Stomach (tissue), 19 donors: ENCODE measurements at places on chromosomes 7 and 10. TPM values are rescaled to one million over a fixed set of nuclear protein-coding genes. Genes with fewer than 3 reads are reported as not detected.

GRCh38 chr10:119281581-119282071 lies 74.3 kb downstream of the GRK5 start:
- H3K36me3 ChIP-seq: no peaks in the 10 kb centered on the region
- H3K27ac ChIP-seq: peak overlapping the region; percentile 74
- H3K4me3 ChIP-seq: no peak overlapping the region

DNA sequence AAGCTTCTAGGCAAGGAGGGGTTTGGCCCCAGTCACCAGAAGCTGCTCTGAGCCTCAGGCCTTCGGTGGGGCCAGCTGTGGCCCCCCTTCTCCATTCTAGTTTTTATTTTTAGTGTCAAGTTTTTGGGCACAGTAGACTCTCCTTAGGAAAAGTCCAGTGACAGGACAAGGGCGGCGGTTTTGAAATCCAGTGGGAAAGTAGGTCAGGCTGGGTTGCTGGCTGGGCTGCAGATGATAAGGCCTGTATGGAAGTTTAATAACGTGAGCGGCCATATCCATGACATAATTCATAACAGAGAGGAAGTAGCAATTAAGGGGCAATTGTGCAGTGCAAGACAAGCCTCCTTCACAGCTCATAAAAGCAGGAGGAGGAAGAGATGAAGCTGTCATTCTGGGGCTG lies 87.1 kb upstream of the ZNF716 start:
- H3K36me3 ChIP-seq: no peaks in the 10 kb centered on the region
- H3K4me1 ChIP-seq: no peaks in the 10 kb centered on the region
- H3K27me3 ChIP-seq: no peaks in the 10 kb centered on the region
- H3K27ac ChIP-seq: no peak overlapping the region

DNA sequence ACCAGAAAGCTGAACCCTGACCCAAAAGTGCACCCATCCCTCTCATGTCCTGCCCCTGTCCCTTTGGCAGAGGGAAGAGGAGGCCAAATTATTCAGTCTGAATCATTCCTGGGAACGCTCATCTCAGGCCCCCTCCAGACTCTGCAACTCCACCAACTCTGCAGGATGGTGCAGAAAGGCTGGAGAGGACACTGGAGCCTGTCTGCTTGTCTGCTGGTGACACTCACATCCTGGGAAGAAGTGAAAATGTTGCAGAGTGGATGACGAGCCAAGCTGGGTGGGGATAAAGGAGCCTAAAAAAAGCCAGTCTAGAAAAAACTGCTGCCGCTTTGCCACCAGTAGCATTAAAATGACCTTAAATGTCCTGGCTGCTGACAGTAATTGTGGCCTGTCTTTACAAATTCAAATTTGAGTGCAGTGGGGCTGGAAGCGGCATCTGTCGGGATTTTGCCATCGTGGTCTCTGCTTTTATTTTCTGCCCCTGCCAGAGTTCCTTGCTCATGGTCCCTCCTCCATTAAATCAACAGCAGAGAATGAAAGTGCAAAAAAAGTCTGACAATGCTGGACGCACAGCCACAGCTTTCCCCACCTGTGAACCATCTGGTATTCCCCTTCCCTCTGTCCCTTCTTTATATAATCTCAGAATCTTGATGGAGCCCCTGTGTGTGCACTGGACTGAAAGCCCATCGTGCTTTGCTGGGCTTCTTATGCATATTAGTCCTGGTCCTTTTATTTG lies 63.9 kb downstream of the STK17A start:
- peak overlapping the region; percentile 49 for H3K27ac ChIP-seq
- H3K27me3 ChIP-seq: no peaks in the 10 kb centered on the region
- H3K4me1 ChIP-seq: peaks cover 69% of the 10 kb centered on the region
- H3K4me3 ChIP-seq: no peak overlapping the region

DNA sequence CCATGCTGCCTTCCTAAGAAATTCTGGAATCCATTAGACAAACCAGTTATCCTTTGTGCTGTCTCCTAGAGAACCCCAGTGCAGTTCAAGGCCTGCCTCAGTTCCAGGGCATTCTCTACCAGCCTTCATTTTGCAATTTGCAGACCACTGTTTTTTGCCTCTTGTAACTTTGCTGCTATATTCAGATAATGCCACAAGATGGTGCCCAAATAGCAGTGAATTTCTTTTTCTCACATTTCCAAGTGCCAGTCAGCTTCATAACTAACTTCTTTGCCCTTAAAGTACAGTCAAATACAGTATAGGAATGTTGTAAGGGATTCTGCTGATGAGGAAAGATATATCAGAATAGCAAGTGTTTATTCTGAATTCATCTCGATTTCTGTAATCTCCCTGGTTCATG lies 25.2 kb downstream of the LOXL4 start:
- H3K27me3 ChIP-seq: no peaks in the 10 kb centered on the region
- H3K4me3 ChIP-seq: no peak overlapping the region
- peaks cover 82% of the 10 kb centered on the region for H3K36me3 ChIP-seq
- H3K4me1 ChIP-seq: peaks cover 27% of the 10 kb centered on the region

GRCh38 chr10:128541926-128542475 lies 415.8 kb upstream of the MKI67 start:
- H3K27me3 ChIP-seq: peaks cover 84% of the 10 kb centered on the region
- peaks cover 13% of the 10 kb centered on the region for H3K4me1 ChIP-seq
- no peak overlapping the region for H3K4me3 ChIP-seq
- DNase-seq: no peak

GRCh38 chr7:51288896-51289622 lies 27.6 kb downstream of the COBL start:
- H3K27ac ChIP-seq: peak overlapping the region; percentile 45
- H3K4me3 ChIP-seq: no peak overlapping the region
- H3K27me3 ChIP-seq: no peaks in the 10 kb centered on the region
- no peak for DNase-seq
- H3K4me1 ChIP-seq: peaks cover 14% of the 10 kb centered on the region
- no peaks in the 10 kb centered on the region for H3K36me3 ChIP-seq

- no peaks in the 10 kb centered on the region for H3K36me3 ChIP-seq
- no peak overlapping the region for H3K4me3 ChIP-seq
- no peaks in the 10 kb centered on the region for H3K27me3 ChIP-seq
- no peaks in the 10 kb centered on the region for H3K4me1 ChIP-seq
- H3K27ac ChIP-seq: no peak overlapping the region
Measured at GRCh38 chr7:155182406-155182970, 112.4 kb downstream of the HTR5A start.

ANTXRL gene
- not detected for total RNA-seq

DNA sequence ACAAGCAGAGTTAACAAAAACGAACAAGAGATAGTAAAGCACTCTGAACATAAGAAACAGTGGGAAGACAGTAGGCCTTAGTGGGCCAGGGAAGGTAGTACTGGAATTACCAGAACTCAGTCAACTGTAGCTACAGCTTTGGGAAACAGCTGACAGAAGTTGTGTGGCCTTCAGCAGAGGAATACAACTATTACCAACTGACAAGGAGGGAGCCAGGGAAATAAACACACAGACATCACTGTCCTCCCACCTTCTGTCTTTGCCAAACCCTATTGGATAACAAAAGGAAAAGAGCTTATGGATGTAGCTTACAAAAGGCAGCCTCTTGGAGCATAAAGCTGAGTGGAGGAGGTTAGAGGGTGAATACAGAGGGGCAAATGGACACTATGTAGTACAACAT lies 15.4 kb downstream of the MICU1 start:
- no peaks in the 10 kb centered on the region for H3K27me3 ChIP-seq
- H3K4me1 ChIP-seq: peaks cover 18% of the 10 kb centered on the region
- peak; percentile 21 for DNase-seq
- H3K4me3 ChIP-seq: no peak overlapping the region
- no peaks in the 10 kb centered on the region for H3K36me3 ChIP-seq
- H3K27ac ChIP-seq: no peak overlapping the region

DNA sequence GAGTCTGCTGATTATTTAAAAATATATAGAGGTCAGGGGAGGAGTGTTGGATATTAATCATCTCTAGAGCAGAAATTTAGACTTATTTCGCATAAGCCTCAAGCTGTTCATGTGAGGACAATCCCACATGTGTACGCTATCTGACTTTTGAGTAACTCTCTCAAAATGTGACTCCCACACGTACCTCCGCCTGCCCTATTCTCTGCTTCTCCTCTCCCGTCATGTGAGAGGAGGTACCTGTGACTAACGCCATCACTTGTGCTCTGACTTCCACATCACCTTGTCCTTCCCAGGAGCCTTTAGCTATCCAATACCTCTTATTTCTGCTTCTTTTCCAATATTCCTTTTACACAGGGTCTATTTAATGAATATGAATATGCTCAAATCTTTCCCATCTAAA lies 119.3 kb upstream of the CALCR start:
- no peak for DNase-seq
- no peaks in the 10 kb centered on the region for H3K4me1 ChIP-seq
- H3K27me3 ChIP-seq: no peaks in the 10 kb centered on the region
- no peaks in the 10 kb centered on the region for H3K36me3 ChIP-seq
- no peak overlapping the region for H3K4me3 ChIP-seq
- no peak overlapping the region for H3K27ac ChIP-seq

DNA sequence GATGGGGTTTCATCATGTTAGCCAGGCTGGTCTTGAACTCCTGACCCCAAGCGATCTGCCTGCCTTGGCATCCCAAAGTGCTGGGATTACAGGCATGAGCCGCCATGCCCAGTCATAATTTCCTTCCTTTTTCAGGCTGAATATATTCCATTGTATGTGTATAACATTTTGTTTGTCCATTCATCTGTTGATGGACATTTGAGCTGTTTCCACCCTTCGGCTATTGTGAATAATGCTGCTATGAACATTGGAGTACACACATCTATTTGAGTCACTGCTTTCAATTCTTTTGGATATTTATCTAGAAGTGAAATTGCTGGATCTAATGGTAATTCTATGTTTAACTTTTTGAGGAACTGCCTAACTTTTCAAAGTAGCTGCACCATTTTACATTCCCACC lies 34.6 kb downstream of the TLX1 start:
- H3K4me3 ChIP-seq: no peak overlapping the region
- no peak overlapping the region for H3K27ac ChIP-seq
- no peaks in the 10 kb centered on the region for H3K36me3 ChIP-seq
- H3K4me1 ChIP-seq: no peaks in the 10 kb centered on the region
- H3K27me3 ChIP-seq: peaks cover 95% of the 10 kb centered on the region

LAMB1 gene
- total RNA-seq: 176 TPM

DNA sequence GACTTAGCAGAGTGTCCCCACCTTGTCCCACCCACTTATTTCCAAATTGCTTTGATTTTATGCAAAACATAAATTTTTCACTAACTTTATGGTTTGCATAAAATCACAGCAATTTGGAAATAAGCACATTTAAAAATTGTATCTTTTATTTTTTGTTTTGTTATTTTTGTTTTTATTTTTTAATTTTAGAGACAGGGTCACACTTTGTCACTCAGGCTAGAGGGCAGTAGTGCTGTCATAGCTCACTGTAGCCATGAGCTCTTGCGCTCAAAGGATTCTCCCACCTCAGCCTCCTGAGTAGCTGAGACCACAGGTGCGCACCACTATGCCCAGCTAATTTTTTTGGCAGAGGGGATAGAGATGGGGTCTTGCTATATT lies 43.2 kb downstream of the APBB1IP start:
- DNase-seq: no peak
- peak overlapping the region; percentile 66 for H3K27ac ChIP-seq

DNAJC12 gene
- total RNA-seq: 12.5 TPM

DNA sequence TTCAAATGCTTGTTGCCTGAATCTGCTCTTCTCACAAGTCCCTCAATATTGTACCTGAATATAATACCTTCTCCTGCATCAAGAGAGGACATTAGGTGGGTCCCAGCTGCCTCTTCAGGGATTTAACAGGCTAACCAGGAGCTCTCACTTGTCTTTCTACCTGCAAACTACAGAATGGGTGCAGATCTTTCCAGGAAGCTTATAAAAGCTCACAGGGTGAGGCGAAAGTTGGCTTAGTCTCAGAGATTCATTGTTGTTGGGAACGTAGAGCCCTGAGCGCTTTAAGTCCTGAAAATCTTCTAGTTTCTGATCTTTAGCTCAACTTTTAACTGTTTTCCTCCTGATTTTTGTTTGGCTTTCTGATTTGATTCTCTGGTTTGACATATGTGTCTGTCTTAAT lies 25.0 kb downstream of the PLAU start:
- no peaks in the 10 kb centered on the region for H3K27me3 ChIP-seq
- no peak for DNase-seq
- H3K36me3 ChIP-seq: no peaks in the 10 kb centered on the region
- H3K4me3 ChIP-seq: no peak overlapping the region
- H3K4me1 ChIP-seq: peaks cover 26% of the 10 kb centered on the region

PON1 gene
- total RNA-seq: 0.55 TPM

CHAT gene
- not detected for total RNA-seq
